Endodermal cell (in vitro differentiated cells): ENCODE measurements at places on chromosomes 7 and 10. TPM values are rescaled to one million over a fixed set of nuclear protein-coding genes. Genes with fewer than 3 reads are reported as not detected.

GRCh38 chr10:124551755-124552154 is 90.1 kb downstream of the LHPP start:
- no peak for DNase-seq

GRCh38 chr7:98372993-98373392 is 27.9 kb downstream of the BAIAP2L1 start:
- no peak for DNase-seq

GRCh38 chr10:50400694-50401093 is 149.4 kb upstream of the ASAH2 start:
- no peak for DNase-seq

DNA sequence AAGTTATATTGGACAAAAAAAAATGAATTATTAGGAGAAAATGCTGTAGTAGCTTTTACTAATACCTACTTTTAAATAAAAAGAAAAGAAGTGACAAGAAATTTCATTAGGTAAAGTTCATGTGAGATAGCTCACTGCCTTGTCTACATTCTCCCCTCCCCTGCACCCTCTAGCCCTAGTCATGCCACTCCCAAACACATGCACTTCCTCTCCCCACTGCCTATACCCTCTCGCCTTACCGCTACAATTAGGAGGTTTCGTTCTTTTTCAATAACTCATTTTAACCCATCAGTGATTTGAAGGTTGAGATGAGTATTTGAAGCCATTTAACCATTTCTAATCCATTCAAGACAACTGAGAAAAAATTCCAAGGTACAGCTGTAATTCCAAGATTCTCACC is 75.3 kb downstream of the HIBADH start:
- no peak for DNase-seq

The AS3MT gene
- 20.2 to 22.6 TPM (median 20.9 TPM) in 3 replicates for total RNA-seq

- DNase-seq = no peak
Measured at GRCh38 chr10:106500925-106501525, 663.5 kb downstream of the SORCS1 start.

The MCM10 gene
- total RNA-seq = 13.1 to 54.0 TPM (median 44.8 TPM) in 3 replicates

- DNase-seq = no peak
Measured at GRCh38 chr10:103668351-103669242, 175.1 kb downstream of the NEURL1 start.

- peak; percentile 28 for DNase-seq
Measured at GRCh38 chr7:159049266-159050025, 95.2 kb downstream of the VIPR2 start.

The DGKB gene
- 3.6 and 5.1 TPM in 2 replicates for total RNA-seq

DNA sequence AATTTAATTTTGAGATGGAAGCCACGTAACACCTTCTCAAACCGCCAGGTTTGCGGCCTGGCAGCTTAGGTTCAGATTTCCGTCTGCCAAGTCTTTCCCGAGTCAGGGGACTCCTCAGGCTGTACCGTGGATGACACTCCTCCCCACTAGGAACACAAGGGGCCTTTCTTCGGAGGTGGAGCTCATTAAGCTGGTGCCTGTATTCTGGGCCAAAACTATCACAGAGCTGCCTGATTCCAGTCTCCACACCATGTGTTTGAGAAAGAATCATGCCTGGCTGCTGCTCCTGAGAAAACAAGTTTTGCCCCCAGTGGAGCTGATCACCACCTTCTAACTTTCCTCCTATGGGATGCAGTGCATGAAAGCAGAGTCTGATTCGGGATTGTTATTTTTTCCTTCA is 44.8 kb downstream of the TMEM209 start:
- no peak for DNase-seq

GRCh38 chr7:116324582-116324981 is 114.2 kb downstream of the TES start:
- no peak for DNase-seq

DNA sequence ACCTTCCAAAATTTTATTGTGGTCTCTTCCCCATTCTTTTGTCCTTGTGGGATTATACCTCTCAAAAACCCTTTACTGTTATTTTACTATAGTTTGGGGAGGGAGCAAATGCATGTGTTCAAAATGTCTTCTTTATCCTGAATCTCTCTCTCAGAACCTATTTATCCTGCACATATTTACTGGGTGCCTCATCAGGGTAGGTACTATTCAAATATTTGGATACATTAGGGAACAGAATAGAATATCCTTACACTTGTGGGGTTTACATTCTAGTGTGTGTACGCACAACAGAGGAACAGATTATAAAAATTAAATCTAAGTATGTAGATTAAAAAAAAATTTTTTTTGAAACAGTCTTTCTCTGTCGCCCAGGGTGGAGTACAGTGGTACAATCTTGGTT is 48.6 kb downstream of the SCD start:
- DNase-seq = no peak

GRCh38 chr10:48289501-48290238 is 15.2 kb upstream of the FRMPD2 start:
- peak; percentile 93 for DNase-seq

- no peak for DNase-seq
Measured at GRCh38 chr7:117548035-117548434, 68.2 kb downstream of the CFTR start.

DNA sequence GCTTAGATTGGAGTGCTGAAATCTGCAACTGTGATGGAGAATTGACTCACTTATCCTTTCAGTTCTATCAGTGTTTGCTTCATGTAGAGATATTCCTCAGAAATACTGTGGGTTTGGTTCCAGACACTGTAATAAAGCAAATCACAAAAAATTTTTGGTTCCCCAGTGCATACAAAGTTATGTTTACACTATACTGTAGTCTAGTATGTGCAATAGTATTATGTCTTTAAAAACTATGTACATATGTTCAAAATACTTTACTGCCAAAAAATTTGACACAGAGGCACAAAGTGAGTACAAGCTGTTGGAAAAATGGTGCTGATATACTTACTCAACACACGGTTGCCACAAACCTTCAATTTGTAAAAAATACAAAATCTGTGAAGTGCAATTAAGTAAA is 112.5 kb downstream of the EPC1 start:
- DNase-seq = no peak

DNA sequence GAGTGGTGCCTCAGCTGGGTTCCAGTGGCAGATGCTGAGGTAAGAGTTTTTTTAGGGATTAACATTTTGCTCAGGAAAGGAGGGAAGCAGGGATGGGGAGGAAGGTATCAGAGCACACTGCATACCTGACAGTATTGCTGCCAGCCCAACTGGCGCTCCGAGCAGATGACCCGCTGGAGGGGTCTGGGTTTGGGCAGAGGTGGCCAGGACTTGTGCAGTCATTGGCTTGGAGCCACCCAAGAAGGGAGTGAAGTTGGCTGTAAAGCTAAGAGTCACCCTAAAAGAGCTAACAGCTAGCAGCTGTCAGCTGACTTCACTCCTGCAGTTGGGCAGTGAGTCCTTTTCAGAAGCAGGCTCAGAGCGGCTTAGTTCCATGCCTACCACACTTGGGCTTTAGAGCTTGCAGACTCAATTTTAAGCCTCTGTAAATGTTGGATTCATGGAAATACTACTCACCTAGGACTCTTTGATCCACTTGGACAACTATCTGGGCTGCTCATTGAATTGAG is 5.8 kb upstream of the ARHGAP22 start:
- no peak for DNase-seq

The NRCAM gene
- total RNA-seq = 10.3 and 17.9 TPM in 2 replicates

The PLXNA4 gene
- 23.9 to 26.8 TPM (median 24.0 TPM) in 3 replicates for total RNA-seq

The CAV2 gene
- total RNA-seq = 5.2 and 5.6 TPM in 2 replicates

- no peak for DNase-seq
Measured at GRCh38 chr7:96269246-96269994, 52.5 kb downstream of the SLC25A13 start.

GRCh38 chr7:133629701-133630100 is 376.8 kb downstream of the EXOC4 start:
- DNase-seq = no peak

- peak; percentile 36 for DNase-seq
Measured at GRCh38 chr7:45715471-45716352, 141.5 kb downstream of the ADCY1 start.

The MTERF1 gene
- 15.5 and 16.6 TPM in 2 replicates for total RNA-seq

DNA sequence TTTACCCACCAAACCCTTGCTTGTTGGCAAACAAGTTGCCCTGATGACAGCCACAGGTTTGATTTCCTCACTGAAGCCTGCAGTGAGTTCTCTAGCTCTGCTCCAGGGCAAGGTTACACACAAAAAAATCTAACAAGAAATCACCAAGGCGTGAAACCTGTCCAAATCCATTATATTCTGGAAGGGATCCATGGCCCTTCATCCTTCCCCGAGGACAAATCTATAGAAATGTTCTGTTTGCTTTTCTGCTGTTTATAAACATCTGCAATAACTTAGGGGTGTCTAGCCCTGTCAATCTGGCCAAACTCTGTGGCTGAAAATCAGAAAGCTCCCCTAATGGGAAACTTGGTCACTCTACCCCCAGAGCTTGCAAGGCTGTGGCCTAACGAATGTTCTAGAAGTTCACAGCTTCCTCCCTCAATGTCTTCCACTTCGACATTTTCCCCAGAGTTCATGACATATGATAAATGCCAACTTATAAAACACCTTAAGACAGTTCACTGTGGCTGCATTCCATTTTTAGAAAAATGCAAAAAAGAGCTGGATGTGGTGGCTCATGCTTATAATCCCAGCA is 164.5 kb downstream of the PRPF18 start:
- DNase-seq = no peak

DNA sequence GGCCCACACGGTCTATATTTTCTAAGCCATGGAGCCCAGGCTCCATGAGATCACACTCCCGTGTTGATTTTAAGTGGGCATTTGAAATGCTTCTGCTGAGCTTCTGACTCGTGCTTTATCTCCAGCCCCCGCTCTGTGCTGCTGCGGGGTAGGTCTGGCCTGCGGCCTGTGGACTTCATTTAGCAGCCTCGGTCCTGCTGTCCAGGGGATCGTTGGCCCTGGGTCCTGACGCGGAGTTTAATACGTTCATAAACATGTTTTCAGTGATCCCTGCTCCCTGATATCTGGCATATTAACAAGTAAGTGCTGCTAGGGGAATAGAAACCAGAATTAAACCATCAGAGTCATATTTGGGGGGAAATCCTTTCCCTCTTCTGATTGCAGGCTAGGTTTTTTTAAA is 540.3 kb upstream of the MGMT start:
- no peak for DNase-seq

DNA sequence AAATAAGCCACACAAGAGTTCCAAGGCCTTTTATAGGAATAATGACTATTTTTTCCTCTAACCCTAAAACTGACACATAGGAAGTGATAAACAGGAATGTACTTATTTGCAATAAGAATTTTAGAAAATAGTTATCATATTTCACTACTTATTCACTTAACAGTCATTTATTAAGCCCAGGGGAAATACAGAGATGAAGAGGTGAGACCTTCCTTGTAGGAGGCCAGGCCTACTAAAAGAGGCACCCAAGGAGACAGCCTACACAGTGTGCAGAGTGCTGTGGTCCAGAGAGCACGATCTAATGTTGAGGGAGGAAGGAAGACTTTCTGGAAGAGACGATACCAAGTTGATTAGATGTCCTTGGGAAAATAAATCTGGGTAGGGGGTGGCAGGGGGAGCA is 45.0 kb upstream of the PPP1R3C start:
- DNase-seq = no peak

- no peak for DNase-seq
Measured at GRCh38 chr7:150742286-150742968, 5.2 kb downstream of the GIMAP5 start.

The GRM3 gene
- total RNA-seq = 0.16 to 0.91 TPM (median 0.29 TPM) in 3 replicates

GRCh38 chr10:114642729-114643128 is 15.3 kb downstream of the ABLIM1 start:
- DNase-seq = no peak

DNA sequence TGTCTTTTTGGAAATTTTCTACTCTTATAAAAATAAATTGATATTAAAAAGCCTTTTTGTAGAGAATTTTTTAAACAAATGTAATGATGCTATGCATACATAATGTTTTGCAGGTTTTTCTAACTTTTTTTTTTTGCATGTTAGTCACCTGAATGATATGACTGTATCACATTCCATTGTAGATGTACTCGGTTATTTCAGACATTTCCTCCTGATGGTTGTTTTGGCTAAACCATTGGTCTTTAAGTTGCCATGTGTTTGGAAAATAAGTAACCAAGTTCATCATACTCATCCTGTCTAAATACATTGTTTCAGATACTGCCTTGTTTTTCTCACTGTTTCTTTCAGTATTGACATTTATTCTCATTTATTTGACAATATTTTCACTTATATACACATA is 25.8 kb downstream of the NHLRC2 start:
- DNase-seq = no peak

The KIAA1549 gene
- total RNA-seq = 17.3 and 18.7 TPM in 2 replicates

The SNX10 gene
- total RNA-seq = 13.1 and 13.2 TPM in 2 replicates

DNA sequence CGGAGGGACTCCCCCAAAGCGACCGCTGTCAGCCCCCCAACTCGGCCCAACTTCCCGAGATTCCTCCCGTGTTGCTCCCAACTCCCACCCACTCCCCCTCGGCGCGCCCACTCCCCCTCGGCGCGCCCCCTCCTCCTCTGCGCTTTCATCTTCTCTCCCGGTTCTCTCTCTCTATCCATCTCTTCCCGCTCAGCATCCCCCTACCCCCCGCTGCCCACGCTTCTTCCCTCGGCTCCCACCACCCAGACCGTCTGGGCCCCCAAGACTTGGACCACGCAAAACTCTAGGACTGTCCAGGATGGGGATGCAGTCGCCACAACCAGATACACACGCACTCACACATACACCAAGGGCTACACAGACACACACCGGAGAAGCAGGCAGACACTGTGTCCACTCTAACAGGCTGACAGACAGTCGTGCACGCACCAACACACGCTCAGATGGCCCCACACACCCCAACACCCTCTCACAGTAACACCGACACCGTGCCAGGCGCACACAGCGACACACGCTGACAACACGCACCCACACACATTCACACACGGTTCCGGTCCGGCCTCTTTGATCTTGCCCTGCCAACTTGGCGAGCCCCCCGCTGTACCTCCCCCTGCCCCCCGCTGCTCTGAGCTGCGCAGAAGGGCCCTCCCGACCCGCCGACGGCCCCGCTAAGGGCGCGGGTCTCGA is 1.1 kb downstream of the GRID1 start:
- DNase-seq = peak; percentile 62

GRCh38 chr10:122225330-122225729 is 45.8 kb upstream of the BTBD16 start:
- no peak for DNase-seq

The FKBP9 gene
- 50.3 and 58.0 TPM in 2 replicates for total RNA-seq

- DNase-seq = no peak
Measured at GRCh38 chr10:78140066-78140630, 106.5 kb downstream of the RPS24 start.

GRCh38 chr7:154167807-154168206 is 115.6 kb downstream of the DPP6 start:
- no peak for DNase-seq

- peak; percentile 65 for DNase-seq
Measured at GRCh38 chr7:125773113-125773785, 843.6 kb upstream of the POT1 start.

DNA sequence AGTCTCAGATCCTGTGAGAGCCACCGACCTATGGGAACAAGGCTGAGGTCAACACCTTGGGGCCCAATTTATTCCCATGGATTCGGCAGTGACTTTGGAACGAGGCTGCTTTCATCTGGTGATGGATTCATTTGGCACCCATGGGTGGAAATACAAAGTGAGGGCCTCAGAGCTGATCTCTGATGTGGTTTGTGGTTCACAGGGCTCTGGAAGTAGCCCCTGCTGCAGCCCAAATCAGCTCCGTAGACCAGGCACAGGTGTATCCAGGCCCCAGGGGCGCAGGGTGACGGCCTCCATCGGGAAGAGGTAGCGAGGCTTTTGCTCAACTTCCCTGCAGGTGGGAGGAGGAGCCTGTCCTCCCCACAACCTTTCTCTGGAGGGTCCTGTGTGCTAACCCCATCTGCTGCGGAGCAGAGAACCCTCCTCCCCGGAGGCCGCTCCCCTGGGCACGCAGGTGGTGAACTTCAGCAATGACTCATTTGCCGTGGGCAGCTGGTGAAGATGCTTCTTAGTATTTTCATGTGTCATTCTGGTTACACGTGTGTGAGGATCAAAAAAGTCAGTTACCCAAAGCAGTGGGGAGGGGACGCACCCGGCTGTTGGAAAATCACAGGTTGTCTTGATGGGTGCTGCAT is 7.5 kb upstream of the JAKMIP3 start:
- DNase-seq = no peak
